ENCODE measurements at places on chromosomes 6 and 20.

DNA sequence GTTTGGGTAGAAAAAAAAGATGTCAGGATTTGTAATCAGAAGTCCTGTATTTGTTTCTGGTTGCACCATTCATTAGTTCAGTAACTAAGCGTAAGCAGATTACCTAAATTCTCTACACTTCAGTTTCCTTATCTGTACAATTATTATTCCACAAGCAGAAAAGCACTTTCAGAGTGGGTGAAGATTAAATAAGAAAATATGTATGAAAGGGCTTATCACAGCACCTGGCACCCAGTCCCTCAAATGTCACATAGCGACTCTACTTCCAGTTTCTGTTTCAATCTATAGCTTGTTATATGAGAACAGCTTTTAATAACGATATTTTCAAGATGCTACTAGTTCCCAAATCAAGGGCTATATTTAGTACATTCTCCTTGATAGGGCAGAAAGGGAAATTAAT, 31.4 kb downstream of the RGS17 start:
- DNase-seq, result no peak

DNA sequence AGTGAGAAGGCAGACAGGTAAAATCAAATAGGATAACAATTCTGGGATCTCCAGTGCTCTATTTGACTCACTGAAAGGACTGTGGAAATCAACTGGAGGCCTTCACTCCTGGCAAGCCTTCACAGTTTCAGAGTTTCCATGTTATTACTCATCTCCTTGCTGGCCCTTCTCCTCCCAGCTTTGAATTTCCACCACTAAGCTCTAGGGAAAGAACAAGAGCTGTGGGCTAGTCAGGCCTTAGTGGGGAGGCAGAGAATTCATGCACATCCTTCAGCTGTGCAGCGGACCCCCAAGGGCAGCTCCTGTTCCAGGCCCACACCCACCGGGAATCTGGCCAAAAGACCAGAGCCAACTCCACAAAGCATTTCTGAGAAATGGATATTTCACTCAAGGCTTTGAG, 26.0 kb downstream of the MYLIP start:
- DNase-seq, result no peak

- DNase-seq, result peak; percentile 96
Measured at GRCh38 chr20:23361476-23362391, at the start of gene GZF1. Gene GZF1, plus strand, starts transcription at chr20:23362182. Its CDS starts 2,202 bp downstream, at chr20:23364384.

DNA sequence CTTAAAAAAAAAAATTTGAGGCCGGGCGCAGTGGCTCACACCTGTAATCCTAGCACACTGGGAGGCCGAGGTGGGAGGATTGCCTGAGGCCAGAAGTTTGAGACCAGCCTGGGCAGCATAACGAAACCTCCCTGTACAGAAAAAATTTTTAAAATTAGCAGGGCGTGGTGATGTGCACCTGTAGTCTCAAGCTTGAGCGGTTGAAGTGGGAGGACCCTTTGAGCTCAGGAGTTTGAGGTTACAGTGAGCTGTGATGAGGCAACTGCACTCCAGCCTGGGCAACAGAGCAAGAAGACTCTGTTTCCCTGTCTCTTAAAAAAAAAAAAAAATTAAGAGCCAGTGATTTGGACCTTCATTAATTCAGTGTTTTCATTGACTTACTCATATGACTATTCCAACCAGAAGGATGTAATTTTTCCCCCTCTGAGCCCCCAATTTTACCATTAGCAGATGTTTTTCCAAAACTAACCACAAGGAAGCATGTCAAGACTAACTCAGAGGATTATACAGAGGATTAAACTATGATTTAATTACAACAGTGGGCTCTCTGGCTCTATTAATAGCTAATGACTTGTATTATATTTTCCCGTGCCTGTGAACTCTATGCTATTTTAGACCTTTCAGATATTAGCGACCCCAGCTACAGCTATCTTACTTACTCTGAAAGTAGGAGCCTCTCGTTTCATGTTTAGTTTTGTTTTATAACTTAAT, 75.1 kb downstream of the ARID1B start:
- no peak for DNase-seq

DNA sequence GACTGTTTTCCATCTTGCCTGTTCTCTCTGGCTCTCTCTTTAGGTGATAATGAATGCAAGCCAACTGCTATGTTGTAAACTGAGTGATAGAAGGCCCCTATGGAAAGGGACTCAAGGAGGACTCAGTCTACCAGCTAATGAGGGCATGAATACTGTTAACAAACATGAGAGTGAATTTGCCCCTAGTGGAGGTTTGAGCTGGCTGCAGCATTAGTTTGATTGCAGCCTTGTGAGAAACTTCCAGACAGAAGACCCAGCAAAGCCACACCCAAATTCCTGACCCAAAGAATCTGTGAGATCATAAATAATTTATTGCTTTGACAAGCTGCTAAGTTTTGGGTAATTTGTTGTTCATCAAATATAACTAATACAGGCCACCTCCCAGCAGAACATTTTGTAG, 50.0 kb upstream of the PLCB1 start:
- DNase-seq, result no peak

DNA sequence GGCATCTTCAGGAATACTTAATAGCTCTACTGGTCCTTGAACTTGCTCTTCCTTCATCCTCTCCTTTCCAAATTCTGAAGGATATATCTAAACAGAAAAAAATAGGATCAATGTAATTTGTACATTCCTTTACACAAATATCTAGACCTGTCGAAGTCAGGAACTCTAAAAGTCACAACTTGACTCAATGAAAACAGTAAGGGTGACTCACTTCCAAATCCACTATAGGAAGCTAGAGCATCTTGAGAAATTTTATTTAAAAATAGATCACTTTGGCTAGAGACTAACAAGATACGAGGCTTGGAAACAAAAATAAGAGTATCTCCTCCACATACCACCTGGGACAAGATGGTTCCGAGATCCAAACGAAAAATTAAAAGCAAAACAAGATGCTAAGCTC, 12.2 kb downstream of the ESF1 start:
- DNase-seq, result no peak

Measured in A172 (cell line).